Pancreas (tissue), 10 donors: ENCODE measurements at places on chromosomes 16 and 17. TPM values are rescaled to one million over a fixed set of nuclear protein-coding genes. Genes with fewer than 3 reads are reported as not detected.

Gene TEKT5
- 0.19 TPM for total RNA-seq

DNA sequence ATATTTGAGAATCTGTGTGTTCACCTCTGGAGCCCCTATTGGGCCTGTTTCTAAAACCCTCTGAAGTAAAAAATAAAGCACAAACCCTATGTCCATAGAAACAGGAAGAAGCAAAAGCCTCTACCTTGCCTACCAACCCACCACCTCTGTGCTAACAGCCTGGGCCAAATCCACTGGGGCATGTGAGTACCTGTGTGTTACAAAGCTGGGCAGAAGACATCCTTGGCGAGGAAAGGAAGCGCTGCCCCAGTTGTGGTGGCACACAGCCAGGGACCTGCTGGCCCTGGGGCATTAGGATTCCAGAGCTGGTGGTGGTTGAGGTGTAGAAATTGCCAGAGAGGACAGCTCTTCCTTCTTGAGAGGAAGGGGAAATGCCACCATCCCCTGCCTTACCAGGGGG is 30.0 kb downstream of the MYO18A start:
- no peak for DNase-seq
- H3K36me3 ChIP-seq: no peaks in the 10 kb centered on the region
- H3K4me1 ChIP-seq: peaks cover 41% of the 10 kb centered on the region
- no peaks in the 10 kb centered on the region for H3K27me3 ChIP-seq

GRCh38 chr16:50267651-50268050 is 1.3 kb downstream of the ADCY7 start:
- no peak for DNase-seq
- H3K4me3 ChIP-seq: no peak overlapping the region
- no peaks in the 10 kb centered on the region for H3K36me3 ChIP-seq
- H3K27ac ChIP-seq: no peak overlapping the region
- H3K4me1 ChIP-seq: no peaks in the 10 kb centered on the region
- H3K27me3 ChIP-seq: no peaks in the 10 kb centered on the region

DNA sequence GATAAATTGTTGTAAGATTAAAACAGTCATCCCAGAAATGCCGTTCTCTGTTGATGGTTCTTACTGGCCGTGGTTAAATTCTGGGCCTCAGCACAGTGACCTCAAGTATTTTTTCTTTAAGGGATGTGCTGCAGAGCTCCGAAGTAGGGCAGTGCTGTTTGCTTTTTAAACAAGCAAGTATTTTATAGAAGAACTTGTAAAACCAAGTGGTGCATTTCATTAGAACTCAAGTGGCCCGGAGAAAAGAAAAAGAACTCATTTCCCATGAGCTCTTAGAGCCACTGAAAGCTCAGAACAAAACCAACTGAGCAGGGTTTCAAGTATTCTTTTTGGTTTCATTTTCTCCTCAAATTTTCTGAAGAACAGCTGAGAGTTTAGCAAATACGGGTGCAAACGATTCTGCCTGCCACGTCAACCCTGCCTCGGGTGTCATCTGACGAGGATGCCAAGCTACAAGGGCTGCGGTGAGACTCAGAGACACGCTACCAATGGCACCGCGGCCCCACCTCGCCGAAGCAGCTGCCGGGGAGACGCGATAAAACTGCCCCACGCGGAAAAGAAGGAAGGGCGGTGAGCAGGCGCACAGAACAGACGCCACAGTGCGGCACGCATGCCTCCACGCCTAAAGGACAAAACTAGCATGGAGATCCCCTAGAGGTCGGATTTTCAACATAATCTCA is 6.3 kb downstream of the LMF1 start:
- H3K36me3 ChIP-seq: no peaks in the 10 kb centered on the region
- H3K27ac ChIP-seq: no peak overlapping the region
- H3K27me3 ChIP-seq: no peaks in the 10 kb centered on the region
